ENCODE measurements at places on chromosomes 12 and 14.

GRCh38 chr12:126139355-126139754 lies 1074.1 kb downstream of the AACS start:
- no peak for DNase-seq

GRCh38 chr12:131226345-131227265 lies 272.9 kb downstream of the ADGRD1 start:
- no peak for DNase-seq

DNA sequence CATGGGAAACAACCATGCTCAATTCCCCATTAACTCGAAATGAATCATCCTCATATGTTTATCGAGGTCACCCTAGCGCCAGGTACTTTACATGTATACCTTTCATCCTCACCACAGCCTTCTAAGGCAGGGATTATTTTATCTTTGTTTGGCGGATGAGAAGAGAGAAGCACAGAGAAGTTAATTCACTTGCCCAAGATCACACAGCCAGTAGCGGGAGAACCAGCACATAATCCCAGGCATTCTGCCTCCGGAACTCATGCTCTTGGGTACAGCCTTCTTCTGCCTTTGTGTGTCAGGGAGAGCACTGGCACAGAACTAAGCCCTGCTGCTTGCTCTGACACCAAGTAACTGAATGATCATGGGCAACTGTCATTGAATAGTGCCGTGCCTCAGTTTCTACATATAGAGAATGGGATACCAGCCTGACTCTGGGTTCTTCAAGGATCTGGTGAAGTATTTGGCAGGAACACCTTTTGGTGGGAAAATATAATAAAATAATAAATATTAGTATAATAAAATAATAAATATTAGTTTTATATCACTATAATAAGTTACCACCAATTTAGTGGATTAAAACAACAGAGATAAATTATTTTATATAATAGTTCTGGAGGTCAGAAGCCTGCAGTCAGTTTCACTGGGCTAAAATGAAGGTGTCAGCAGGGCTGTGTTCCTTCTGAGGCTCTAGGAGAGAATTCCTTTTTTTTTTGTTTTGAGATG lies 220.9 kb downstream of the AACS start:
- no peak for DNase-seq

GRCh38 chr12:124625867-124626675 lies 58.7 kb upstream of the NCOR2 start:
- DNase-seq = no peak

- no peak for DNase-seq
These were observed 28.6 kb downstream of the RNFT2 start for GRCh38 chr12:116766746-116767145.

GRCh38 chr12:60337839-60338549 lies 742.2 kb downstream of the SLC16A7 start:
- no peak for DNase-seq

GRCh38 chr12:107320033-107320928 lies 226.9 kb upstream of the CRY1 start:
- peak; percentile 49 for DNase-seq

GRCh38 chr12:104858611-104859543 lies 99.2 kb downstream of the SLC41A2 start:
- no peak for DNase-seq

GRCh38 chr12:113461666-113462065 lies 10.0 kb downstream of the LHX5 start:
- no peak for DNase-seq

DNA sequence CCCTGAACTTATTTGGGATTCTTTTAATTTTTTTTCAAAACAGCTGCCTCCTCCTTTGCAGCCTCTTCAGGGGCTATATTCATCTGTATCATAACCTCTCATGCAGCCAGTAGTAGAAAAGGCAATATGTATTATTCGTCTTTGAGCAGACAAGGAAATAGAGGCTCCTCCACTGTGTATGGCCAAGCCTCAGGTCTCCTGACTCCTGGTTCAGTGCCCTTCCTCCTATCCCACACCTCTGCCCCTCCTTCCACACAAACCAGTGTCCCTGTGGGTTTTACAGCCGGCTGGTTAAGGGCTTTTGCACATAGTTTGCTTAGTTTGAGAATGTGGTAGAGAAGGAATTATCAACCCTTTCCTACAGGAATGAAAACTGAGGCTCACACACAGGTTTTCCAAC lies 8.8 kb upstream of the ACVRL1 start:
- no peak for DNase-seq

- DNase-seq = no peak
These were observed 830 bp downstream of the PPP4R3A start for GRCh38 chr14:91509083-91509877.

GRCh38 chr14:69484444-69485314 lies at the start of gene PLEKHD1:
TSS of gene PLEKHD1 (plus strand) at chr14:69484728. CDS start at chr14:69484966, 238 bp downstream.
- no peak for DNase-seq

DNA sequence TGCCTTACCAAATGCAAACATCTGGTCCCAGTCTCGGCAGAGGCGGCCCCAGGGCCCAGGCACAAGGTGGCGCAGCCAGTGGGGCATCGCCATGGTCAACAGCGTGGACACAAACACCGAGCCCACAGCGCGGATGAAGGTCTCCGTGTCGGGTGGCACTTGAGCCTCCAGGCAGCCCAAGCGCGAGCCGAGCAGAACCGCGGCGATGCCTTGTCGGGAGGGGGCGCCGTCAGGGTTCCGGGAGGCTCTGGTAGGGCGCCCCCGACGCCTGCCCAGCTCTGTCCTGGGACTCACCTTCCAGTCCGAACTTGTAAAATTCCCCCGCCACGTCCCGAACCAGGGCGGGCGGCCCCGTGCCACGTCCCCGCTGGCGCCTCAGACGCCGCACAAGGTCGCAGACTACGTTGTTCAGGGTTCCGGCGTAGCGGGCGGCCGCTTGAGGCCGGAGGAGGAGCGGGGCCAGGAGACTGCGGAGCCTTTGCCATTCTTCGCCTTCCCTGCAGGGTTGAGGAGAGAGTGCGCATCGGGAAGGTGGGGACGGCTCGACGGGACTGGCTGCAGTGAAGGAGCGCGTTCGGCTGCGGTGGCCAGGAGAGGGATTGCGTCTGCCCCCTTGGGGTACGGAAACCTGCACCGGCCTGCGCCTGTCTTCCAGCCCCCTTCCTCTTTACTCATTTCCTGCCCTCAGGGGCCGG lies 1.7 kb downstream of the CYP27B1 start:
- DNase-seq = no peak

- no peak for DNase-seq
These were observed 17.6 kb downstream of the MON2 start for GRCh38 chr12:62484233-62484632.

- no peak for DNase-seq
These were observed 2.4 kb upstream of the COX16 start for GRCh38 chr14:70361893-70362292.

DNA sequence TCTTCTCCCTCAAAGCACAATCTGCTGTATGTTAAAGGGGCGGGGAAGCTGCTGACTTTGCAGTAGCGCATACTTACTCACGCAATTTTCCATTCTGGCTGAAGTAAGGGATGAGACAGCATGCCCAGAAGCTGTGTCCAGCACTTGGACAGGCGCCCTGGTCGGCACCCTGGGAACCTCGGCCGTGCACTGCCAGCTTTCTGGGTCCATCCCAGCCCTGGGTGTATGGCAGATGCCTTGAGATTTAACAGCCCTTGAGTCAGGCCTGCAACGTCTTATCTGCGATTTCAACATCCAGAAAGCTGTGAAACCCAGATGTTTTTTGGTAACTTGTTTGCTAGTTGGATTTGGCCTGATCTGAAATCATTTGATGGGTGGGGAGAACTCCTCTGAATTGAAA lies 16.1 kb downstream of the EML1 start:
- DNase-seq = no peak

DNA sequence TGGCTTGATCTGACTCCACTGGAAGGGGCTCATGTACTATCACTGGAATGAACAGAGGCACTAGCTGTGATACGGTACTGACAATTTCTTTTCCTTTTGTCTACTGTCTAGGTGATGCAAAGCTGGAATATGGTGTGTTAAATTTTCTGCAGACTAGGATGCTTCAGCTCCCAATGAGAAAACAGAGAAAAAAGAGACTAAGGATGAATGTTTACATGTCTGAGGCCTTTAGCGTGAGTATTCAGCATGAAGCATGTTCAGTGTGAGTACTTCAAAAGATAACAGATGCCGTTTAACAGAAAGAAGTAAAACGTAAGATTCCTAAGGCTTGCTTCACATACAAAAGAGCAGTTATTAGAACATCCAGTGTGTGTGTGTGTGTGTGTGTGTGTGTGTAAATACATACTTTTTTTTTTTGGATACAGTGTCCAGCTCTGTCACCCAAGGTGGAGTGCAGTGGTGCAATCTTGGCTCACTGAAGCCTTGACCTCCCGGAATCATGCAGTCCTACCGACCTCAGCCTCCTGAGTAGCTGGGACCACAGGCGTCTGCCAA lies 92.3 kb upstream of the FERMT2 start:
- DNase-seq = no peak

GRCh38 chr14:59787045-59787674 lies 83.4 kb downstream of the RTN1 start:
- no peak for DNase-seq

GRCh38 chr14:44961554-44962333 lies at the start of the genes KLHL28 and TOGARAM1:
TSS of gene KLHL28 (minus strand) at chr14:44961947. CDS start at chr14:44945928, 16,019 bp downstream.
TSS of gene TOGARAM1 (plus strand) at chr14:44962190. CDS start at chr14:44962422, 232 bp downstream.
- peak; percentile 88 for DNase-seq

- no peak for DNase-seq
These were observed 56.5 kb downstream of the HSPB8 start for GRCh38 chr12:119235197-119235751.

DNA sequence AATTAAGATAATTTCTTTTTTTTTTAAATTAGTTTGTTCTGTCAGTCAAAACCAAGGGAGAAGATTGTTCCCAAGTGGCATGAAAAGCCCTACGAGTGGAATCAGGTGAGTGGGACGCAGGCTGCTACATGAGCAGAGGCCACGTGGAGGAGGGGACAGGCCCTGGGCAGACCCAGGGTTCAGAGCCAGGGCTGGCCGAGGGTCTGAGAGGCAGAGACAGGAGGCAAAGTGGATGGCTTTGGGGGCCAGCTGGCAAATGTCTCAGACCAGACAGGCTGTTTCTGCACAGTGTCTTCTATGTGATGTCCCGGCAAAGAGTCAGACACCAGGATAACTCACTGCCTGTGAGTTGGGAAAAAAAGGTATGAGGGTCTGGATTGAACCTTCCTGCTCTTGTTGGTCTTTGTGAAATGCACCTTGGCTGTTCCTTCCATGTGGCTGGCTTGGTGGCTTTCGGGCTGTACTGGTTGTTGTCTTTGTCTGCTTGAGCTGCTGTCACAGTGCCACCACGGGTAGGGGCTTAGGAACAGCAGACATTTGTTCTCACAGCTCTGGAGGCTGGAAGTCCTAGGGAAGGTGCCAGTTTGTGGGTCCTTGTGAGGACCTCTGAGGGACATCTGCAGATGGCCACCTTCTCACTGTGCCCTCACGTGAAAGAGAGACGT lies 35.8 kb upstream of the ASPG start:
- no peak for DNase-seq

DNA sequence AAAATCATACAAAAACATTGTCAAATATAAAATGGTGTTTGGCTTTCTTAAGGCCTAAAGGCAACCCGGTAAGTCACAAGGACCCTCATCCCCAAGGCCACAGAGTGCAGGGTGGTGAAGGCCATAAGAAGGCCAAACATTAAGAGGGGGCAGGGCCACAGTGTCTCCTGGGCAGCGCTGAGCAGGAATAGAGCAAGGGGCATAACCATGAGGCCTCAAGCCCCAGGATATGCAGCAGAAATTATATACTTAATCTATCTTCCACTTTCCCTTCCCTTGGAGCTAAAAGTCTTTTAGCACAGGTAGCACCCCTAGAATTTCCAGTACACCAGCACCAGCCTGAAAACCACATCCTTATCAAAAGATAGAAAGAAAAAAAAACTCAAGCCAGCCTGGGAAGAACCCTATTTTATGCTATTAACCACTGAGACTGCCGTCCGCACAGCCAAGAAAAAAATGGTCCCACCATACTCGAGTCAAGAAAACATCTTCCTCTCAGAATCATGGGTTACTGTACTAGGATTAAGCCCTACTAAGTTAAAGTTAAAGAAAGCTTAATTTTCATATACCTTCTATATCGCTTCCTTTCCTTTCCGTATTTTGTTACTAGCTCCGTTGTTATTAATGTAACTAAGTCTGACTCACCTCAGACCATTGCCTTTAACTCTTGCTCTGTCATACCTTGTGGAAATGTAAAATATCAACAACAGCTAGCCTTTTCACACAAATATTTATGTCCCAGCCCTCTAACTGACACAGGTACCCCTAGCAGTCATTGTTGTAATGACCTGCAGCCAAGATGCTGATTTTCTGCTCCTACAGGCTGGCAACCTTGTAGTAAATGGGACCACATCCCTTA lies 20.1 kb downstream of the KLRK1 start:
- DNase-seq = no peak

- DNase-seq = no peak
These were observed 86.4 kb upstream of the NOS1 start for GRCh38 chr12:117447665-117448366.

DNA sequence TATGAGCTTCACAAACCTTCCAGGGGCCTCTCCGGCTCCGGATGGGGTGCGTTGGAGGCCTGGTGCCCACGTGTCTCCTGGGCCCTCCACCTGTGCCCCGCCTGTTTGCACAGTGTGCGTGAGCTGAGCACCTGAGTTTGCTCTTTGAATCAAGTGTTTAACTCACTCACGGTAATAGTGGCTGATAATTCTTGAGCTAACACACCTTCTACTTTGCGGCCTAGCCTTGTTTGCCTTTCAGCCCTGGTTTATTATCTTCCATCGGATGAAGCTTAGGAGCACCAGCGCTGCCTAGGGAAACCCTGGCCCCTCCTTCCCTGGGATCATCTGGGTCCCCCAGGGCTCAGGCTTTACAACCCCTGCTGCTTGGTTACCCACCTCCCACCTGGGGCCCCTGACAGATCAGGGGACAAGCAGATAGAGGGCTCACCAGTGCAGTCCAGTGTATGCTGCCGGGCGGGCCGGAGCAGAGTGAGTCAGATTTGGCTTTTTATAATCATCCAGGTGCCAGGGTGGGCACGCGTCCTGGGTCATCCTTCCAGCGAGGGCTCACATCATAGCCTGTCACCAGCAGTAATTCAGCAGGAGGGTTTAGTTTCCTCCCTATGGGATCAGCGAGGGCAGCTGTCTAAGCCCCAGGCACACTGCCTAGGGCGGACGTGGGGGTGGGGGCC lies 62.8 kb upstream of the RFLNA start:
- DNase-seq = no peak

All from stimulated activated CD8-positive, alpha-beta memory T cell treated with anti-CD3 and anti-CD28 coated beads, Interleukin-7, amount 100 ng/mL, for 1 hour (primary cell).